H9 (cell line): ENCODE measurements at places on chromosomes 3 and 15.

DNA sequence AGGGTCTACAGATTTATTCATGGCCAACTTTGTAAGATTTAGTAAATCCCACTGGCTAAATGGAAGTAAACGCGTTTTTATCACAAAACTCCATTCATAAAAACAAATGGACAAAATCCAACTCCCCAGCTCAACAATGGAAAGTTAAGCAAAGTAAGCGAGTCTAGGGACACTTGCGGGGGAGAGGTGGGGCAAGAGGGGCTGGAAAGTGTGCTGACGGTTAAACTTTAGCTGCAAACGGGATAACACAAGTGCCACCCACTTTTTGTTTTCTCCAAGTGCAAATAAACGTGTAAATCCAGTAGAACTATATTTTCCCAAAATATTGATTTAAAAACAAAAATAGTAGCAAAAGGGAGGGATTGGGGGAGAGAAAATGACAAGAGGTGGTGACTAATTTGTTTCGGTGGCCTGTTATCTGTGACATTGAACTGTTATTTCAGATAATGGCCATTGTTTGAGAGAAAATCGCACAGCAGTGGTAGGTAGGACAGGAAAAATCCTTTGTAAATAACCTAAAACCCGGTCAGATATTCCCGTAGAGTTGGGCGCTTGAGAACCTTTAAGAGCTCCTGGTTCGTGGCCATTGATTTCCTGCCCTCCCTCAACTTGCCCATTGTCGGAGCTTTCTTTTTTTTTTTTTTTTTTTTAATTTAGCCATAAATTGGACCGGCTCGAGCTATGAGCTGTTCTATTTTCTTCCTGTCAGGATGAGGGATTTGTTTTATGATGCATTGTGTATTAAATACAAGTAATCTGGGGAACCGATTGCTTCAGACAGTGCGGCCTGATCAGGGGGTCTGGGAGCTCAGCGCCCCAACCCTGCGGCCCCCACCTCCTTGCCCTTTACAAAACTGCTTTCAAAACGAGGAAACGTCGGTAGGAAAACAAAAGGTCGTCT lies 514.8 kb downstream of the MECOM start:
- DNase-seq, result no peak

DNA sequence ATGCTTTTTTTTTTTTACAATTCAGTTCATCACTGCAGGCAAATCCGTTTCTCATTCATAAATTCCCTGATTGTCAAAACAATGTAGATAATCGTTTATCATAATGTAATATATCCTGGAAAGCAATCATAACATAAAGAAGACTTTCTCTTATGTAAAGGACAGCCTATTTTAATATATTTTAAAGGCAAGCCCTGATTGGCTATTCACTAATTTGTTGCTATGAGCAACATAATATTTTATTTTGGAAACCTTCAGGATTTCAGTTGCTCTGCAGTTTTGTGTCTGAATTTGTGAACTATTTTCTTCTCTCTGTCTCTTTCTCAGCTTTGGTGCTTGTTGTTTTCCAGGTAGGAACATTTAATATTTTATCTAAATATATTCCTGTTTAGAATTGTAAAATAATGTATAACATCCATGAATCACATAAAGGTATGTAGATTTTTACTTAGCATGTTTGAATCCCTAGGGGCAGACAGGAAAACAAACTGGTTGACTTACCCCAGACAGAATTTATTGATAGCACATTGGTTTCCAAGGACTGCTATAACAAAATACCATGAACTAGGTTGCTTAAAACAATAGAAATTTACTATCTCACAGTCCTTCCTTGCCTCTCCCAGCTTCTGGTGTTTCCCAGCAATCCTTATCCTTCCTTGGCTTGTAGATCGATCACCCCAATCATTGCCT lies 253.5 kb downstream of the CDIN1 start:
- DNase-seq, result no peak

DNA sequence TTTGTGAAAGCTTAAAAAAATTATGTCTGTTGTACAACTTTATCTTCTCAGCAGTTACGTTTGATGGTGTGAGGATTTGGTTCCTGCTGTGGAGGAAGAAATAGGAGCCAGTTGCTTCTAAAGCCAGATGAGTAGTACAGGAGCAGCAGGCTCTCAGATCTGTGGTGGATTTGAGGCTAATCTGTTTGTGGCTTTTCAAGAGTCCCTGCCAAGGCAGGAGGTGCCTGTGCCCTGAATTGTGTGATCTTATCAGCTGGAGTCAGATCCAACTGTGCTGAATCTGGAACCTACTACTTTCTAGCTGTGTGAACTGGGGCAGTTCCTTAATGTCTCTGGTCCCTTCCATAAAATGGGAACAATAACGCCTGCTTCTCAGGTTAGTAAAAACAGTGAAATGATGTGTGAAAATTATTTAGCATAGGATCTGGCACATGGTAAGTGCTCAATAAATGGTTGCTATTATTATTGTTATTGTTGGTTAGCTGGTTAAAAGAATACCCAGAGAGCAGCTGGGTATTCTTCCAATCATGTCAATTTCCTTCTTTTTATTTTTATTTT lies 7.7 kb downstream of the CLDN11 start:
- no peak for DNase-seq

DNA sequence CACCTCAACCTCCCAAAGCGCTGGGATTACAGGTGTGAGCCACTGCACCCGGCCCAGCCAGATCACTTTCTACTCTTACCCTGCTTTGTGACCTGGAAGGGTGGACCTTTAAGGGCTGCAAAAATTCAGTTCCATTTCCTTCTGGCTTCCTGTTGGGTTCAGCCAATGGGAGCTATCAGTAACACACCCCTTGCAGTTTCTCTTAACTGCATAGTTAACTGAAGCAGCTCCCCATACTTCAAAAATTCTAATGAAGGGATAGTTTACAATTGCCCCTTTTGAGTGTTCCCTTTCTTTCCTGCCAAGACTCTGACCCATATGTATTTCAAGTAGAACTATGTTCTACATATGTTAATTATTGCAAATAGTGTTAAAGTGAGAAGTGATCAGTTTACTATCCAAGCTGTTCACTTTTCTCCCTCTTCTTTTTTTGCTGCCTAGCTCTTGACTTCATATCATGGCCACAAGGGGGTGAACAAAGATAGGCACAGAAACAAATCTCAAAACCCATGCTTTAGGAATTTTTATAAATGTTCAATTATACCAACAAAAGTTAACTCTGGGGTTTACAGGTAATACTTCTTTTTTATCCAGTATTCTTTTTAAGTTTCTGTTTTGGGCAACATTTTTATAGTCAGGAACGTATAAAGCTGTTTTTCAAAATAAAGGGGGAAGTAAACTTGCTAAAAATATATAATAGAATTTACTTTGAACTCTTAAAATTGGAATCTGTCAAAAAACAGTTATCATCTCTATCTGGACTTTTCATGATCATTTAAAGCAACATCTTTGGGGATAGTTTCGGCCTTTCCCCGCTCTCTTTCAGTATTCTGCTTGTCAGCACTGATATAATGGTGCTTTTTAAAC lies 8.1 kb downstream of the PGBD4 start:
- no peak for DNase-seq

DNA sequence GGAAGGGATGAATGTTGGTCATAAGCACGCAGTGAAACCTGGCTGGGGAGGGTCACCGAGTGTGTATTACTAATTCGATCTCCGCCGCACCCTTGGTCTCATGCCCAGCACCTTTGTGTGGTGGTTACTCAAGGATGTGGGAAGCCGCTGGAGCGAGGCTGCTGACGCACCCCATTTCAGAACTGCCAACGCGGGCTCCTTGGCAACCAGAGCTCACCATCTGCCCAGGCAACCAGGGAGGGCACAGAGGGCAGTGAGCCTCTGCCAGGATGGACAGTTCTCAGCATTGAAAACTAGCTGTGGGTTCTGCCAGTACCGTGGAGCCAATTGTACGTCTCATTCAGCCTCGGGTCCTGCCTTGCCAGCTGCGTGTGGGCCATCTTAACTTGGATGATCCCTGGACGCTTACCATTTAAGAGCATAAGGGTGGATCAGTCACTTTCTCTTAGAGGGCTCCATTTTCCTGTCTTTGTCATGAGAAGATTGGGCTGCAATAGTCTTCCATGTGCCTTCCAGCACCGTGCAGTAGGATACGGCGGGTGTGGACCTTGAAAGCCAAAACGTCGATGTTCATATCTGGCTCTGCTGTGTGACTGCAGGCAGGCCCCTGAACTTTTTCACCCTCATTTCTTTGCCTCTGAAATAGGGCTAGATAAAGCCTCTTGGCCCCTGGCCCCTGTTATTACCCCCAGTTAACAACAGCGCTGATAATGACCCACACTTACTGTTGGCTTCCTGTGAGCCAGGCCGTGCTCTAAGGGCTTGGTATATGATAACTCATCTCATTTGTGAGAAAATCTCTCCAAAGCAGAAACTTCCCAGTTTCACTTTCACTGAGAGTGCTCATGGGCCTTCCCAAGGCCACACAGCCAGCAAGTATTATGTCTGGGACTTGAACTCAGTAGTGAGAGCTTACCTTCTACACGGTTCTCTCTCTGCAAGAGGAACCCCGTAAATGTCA lies 238.8 kb downstream of the OPA1 start:
- no peak for DNase-seq

- no peak for DNase-seq
Measured at GRCh38 chr15:66646799-66647198, 55.2 kb upstream of the SMAD6 start.

- DNase-seq, result no peak
Measured at GRCh38 chr3:49775538-49775937, 10.8 kb downstream of the IP6K1 start.

DNA sequence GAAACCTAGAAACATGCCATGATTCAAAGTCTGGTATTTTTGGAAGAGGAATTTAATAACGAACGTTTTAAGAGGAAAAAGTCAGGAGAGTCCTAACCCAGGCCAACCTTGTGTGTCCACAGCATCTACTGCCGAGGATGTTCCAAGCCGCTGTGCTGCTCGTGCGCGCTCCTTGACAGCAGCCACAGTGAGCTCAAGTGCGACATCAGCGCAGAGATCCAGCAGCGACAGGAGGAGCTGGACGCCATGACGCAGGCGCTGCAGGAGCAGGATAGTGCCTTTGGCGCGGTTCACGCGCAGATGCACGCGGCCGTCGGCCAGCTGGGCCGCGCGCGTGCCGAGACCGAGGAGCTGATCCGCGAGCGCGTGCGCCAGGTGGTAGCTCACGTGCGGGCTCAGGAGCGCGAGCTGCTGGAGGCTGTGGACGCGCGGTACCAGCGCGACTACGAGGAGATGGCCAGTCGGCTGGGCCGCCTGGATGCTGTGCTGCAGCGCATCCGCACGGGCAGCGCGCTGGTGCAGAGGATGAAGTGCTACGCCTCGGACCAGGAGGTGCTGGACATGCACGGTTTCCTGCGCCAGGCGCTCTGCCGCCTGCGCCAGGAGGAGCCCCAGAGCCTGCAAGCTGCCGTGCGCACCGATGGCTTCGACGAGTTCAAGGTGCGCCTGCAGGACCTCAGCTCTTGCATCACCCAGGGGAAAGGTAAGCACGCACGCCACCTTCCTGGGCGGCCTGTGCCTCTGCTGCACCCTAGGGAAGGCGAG lies 28.4 kb downstream of the PML start:
- DNase-seq, result no peak

- no peak for DNase-seq
Measured at GRCh38 chr3:52333869-52334557, 17.9 kb downstream of the DNAH1 start.

GRCh38 chr3:61300006-61300380 lies 48.7 kb upstream of the FHIT start:
- DNase-seq, result no peak

GRCh38 chr15:33822479-33822878 lies 145.8 kb upstream of the CHRM5 start:
- DNase-seq, result no peak

DNA sequence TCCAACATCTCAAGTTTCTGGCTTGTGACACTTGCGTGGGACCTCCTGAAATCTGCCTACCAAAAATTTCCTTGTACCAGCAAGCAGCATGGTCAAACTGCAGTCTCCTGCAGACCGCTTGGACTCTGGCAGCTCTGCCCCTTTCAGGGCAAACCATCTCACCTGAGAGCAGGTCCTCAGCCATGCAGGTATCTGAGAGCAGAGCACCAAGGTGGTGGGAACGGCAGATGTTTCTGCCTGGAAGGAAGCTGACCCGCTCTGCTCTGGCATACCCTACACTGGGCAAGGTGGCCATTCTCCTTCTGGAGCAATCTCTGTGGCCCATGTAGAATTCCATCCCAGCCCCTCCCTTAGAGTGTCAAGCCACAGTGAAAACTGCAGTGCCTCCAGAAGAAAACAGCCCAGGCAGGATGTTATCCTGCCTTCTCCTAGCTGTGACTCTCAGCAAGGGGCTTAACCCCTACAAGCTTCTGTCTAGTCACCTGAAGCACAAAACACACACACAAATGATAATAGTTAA lies 21.6 kb downstream of the MESD start:
- no peak for DNase-seq

GRCh38 chr3:120182613-120183511 lies 88.6 kb upstream of the GSK3B start:
- no peak for DNase-seq
